ENCODE measurements at places on chromosomes 4 and X.

GRCh38 chr4:106985830-106986229 is 50.3 kb downstream of the DKK2 start:
- no peak for DNase-seq

- DNase-seq, result no peak
These were observed 3.9 kb downstream of the RIPPLY1 start for GRCh38 chrX:106899276-106899675.

DNA sequence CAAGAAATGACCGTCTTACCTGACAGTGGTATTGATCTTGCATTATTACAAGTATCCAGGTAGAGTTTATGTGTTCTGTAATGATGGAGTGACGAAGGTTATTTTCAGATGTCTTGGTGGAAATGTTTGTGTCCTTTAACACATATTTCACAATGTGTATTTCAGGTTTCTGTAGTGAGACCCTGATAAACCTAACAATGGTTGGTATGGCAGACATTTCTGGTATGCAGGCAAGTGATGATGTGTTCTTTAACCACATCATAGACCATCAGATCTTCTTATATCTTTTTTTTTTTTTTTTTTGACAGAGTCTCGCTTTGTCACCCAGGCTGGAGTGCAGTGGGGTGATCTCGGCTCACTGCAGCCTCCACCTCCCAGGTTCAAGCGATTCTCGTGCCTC is 14.6 kb upstream of the ATXN3L start:
- DNase-seq, result no peak

DNA sequence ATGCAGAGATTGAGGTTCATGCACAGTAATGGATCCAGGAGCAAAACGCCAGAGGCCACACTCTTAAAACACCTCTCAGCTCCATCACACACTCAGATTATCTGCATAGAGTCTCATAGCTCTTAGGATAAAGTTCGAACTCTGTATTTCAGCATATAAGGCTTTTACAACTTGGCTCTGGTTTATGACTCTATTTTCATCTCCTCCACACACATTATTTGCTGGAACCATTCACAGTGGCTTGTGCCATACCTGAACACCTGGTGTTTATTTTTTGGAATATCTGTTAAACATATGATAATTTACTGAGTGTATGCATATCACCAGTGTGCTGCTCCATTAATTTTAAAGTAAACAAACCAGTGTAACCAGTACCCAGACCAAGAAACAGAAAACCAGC is 27.2 kb downstream of the RASL11B start:
- no peak for DNase-seq

DNA sequence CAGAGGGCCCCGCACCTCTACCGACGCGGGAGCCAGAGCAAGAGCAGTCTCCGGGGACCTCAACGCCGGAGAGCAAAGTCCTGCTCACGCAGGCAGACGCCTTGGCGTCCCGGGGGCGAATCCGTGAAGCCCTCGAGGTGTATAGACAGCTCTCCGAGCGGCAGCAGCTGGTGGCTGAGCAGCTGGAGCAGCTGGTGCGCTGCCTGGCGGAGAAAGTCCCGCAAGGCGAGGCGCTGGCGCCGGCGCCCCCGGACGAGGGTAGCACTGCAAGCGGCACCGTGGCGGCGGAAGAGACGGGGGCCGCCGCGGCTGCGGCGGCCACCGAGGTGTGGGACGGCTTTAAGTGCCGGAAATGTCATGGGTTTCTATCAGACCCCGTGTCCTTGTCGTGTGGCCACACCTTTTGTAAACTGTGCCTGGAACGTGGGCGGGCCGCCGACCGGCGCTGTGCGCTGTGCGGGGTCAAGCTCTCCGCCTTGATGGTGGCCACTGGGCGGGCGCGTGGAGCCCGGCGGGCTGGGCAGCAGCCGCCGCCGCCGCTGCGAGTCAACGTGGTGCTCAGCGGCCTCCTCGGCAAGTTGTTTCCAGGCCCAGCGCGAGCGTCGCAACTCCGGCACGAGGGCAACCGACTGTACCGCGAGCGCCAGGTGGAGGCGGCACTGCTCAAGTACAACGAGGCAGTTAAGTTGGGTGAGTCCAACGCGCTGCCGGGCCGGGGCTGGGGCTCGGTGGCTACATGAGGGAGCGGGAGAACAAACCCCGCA is 672 bp downstream of the LONRF3 start:
- peak; percentile 37 for DNase-seq

DNA sequence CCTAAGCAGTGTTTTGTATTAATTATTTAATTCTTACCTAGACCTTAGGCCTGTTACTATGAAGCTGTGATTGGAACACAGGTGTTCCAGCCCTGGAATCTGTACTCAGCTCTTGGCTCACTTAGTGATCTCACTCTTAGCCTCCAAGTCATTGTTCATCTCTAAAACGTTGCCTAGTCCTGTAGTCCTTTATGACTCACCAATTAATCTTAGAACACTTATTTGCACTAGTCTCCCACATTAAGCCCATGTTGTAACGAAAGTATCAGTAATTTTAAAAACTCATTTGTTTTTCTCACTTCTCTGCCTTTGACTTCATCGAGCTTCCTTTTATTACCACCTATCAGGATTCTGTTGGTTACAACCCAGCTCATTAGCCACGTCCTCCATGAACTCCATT is 1224.7 kb upstream of the TENM3 start:
- no peak for DNase-seq

GRCh38 chr4:38131371-38132091 is 171.3 kb downstream of the PTTG2 start:
- no peak for DNase-seq

DNA sequence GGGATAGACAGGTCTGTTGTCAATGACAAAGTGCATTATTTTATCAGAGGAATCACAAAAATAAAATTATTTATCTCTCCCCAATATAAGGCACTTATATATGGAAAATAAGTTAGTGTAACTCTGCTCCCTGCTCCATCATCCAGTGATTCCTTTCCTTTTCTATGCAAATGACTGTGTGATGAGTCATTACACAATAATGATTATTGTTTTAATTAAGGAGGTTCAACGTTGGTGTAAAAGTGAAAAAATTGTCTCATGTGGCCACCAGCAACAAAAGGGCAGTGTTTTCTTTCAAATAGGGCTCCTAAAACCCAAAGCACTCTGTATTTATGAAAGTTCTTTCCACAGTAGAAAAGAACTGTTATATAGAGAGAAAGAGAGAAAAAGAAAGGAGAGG is 16.7 kb downstream of the SLC7A11 start:
- no peak for DNase-seq

GRCh38 chr4:101239665-101240064 is 107.7 kb downstream of the PPP3CA start:
- DNase-seq, result no peak

DNA sequence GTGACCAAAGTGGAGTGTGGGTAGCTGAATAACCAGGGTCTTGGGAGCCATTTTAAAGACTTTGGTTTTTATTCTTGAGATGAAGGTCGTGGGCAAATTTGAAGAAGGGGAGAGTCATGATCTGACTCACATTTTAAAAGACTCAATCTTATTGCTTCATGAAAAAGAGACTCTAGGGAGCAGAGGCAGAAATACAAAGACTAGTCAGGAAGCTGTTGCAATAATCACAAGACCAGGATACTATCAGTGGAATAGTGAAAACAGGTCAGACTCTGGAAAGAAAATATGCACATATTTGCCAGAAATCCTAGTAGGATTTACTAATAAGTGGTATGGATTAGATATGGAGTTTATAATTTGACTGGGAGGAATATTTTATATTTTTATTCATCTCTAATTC is 448.4 kb downstream of the RAPGEF2 start:
- DNase-seq, result no peak

DNA sequence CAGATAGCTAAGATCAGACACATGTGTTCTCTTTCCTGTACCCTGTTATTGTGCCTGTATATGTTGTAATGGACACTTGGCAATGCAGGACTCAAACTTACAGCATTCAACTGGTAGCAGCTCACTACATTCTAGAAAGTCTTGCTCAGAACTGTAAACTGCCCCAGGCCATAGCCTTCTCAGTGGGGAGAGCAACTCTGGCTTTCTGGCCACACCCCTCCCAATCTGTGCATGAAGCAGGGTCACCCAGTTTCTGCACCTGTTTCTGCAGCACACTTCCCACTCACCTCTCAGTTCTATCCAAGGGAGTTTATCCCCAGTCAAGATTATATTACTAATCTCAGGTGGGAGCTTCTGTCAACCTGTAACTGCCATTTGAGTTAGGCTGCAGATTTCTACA is 38.9 kb upstream of the TBX22 start:
- DNase-seq, result no peak

- no peak for DNase-seq
These were observed 18.6 kb upstream of the ADRA2C start for GRCh38 chr4:3747581-3747904.

DNA sequence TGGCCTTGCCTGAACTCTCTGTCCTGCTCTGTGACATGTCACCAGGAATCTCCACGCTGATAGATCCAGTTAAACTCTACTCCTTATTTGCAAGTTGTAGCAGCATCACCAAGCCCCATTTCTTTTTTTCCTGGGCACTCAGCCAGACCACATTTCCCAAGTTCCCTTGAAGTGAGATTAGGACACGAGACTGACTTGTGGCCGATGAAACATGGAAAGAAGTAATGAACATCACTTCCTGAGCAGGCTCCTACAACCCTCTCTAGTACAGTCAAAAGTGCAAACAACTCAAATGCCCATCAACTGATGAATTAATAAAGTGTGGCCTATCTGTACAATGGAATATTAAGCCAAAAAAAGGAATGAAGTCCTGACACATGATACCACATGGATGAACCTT is 74.6 kb downstream of the MAP3K15 start:
- no peak for DNase-seq

DNA sequence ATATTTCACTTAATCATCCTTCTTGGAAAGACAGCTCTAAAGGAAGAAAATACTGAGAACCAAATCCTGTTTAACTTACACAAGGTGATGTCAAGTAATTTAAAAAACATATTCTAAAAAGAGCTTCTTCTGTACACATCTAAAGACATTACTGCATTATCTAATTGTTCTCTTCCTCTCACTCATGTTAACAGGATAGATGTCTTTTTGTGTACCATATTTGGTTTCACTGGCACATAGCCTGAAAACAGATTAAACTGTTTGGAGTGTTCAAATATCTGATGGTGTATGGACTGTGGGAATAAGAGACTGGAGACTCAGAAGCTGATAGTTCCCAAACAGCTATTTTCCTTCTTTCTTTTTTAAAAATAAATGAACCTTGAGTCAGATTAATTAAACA is 213.3 kb upstream of the MAB21L2 start:
- DNase-seq, result no peak

- no peak for DNase-seq
These were observed 9.5 kb upstream of the MID1 start for GRCh38 chrX:10629905-10630304.
